ENCODE measurements at places on chromosomes 1 and 21.

GRCh38 chr1:20381045-20381641 is 90.5 kb downstream of the VWA5B1 start:
- no peak for DNase-seq

DNA sequence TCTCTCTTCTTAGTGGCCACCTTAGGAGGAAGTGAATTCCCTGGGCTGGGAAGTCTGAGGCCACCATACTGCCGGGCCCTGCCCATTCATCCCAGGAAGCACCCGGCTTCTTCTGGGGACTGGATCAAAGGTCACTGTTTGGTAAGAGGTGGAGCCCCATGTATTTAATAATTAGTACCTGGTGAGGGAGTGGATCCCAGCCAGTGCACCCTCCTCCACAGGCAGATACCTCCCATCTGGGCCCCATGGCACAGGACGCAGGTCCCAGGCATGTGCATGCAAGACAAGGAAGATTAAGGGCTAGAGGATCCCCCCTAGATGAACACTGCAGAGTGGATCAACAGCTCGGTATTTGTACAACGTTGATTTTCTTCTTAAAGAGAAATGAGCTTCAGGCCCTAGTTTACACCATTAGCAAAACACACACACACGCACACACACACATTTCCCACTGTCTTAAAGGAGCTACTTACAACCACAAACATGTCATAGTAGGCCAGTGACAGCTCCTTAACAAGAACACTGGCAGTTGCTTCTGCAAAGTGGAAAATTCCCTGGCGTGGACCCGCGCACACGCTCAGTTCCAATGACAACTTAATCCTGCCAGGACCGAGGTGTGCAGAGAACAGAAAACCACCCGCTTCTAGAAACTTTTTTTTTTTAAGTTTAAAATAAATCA is 90.7 kb downstream of the MRPL37 start:
- DNase-seq, result no peak

GRCh38 chr1:72623299-72623708 is 341.0 kb upstream of the NEGR1 start:
- DNase-seq, result peak; percentile 0

DNA sequence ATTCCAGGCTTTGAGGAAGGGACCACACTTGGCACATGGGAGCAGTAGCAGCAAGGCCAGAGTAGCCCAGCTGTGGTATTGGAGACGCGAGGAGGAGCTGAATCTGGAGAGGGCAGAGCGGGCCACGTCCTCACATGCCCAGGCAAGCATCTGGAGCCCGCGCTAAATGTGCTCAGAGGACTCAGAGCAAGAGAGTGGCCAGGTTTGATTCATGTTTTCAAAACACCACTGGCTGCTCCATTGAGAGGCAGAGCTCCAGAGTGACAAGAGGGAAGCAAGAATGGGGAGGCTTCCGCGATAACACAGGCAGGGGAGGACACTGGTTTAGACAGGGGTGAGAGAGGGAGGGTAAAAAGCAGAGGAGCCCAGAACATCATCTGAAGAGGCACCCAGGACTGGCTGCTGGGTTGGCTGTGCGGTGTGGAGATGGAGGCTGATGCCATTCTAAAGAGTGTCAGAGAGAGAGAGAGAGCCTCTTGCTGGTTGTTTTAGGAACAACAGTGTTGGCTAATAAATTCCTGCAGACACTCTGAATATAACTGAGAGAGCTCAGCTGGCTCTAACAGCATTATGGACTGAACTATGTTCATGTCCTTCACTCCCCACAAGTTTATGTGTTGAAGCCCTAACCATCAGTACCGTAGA is 32.3 kb downstream of the RCAN1 start:
- peak; percentile 37 for DNase-seq

DNA sequence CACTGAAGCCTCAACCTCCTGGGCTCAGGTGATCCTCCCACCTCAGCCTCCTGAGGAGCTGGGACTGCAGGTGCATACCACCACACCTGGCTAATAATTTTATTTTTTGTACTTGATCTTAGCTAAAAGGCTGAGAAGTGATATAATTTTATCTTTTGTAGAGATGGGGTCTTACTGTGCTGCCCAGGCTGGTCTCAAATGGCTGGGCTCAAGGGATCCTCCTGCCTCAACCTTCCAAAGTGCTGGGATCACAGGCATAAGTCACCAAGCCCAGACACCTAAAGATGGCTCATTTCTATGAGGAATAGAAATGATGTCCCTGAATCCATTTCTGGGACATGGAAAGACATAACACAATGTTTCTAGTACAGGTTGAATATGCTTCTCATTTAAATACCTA is 57.8 kb downstream of the TOMM20 start:
- DNase-seq, result no peak

DNA sequence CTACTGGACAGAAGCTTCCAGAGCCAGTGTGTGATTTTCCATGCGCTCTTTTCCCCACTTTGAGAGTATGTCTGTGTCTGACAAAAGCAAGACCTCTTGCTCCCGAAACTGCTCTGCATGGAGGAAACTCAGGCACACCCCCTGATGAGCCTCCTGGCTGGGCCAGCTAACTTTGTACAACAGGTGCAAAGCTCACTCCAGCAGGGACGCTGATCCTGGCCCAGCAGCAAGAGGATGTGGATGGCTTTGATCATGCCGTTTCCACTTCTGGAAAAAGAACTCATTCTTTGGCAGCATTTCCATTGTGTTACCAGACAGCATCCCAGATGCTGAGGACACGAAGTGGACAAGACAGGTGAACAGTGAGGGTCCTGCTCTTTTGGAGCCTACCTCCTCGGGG is 103.1 kb downstream of the TLR5 start:
- no peak for DNase-seq

DNA sequence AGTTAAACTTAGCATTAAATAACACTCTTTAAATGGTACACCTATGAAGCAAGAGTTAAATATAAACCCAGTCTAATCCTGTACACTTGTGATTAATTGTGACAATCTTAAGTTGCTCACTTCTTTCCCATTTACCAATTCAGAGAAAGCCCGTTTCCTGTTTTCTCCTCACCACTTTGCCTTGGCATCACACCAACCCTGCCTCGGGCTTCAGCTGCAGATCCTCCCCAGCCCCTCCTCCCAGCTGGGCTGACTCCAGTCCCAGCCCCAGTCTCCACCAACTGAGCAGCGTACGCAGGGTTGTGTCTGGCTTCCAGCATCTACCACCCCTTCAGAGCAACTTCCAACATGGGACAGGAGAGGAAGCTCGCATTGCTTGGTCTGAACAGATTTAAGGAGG is 4.1 kb downstream of the PYCR2 start:
- DNase-seq, result no peak

DNA sequence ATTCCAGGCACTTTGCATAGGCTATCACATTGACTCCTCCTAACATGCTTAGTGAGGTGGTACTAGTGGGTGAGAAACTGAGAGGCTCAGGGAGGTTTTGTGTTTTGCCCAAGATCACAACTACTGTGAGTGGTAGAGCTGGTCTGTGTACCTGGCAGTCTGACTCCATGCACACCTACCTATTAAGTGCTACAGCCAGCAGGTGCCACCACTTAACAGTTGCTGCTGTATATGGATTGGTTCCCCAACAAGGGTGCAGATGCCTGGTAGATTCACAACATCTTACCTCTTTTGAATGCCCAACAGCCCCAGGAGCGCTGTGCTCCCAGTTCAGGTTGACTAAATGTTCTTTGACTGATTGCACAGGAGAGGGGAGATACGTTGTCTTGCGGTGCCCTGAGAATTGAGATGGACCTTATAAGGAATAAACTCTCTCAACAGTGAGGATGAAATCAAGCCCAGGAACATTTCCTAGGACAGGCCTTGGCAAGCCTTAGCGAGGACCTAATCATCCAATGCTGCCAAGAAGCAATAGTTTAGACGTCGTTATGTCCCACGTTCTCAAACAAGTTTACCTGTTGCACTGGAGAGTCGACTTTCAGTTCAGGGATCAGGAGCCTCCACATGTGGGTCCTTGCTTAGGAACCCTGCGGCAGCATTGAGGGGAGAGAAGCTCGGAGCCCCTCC is 78.9 kb upstream of the F3 start:
- DNase-seq, result peak; percentile 39

DNA sequence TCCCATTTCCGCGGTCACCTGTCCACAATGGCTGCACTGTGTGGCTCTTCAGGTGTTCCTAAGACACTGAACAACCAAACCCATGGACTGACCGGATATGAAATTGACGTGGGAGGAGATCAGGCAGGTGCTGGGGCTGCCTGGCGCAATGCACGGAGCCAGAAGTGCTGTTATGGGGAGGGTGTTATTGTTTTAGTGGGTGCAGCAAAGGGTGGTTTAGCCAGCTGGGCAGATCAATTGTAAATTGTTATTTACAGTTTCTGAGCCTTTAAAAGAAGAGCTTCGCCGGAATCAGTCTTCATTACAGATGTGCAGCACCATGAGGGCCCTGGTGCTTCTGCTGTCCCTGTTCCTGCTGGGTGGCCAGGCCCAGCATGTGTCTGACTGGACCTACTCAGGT is at the start of gene CA6:
Gene CA6, plus strand, starts transcription at position 301 of the 400 bp plus-strand sequence. Its CDS starts 19 bp downstream, at position 320.
- no peak for DNase-seq

DNA sequence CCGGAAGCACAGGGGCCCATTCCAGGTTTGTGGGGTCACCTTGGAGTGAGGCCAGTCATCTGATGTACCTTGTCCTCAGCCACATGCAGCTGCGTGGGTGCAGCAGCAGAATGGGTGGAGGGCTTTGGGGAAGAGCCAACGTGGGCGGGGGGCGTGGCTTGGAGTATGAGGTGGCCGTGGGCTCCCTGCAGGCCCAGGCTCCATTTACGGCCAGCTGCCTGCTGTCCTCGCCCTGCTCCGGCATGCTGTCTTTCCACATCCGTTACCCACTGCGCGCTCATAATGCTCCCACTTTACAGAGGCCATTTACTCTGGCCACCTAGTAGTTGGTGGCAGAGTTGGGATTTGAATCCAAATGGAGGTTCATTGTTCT is 27.8 kb upstream of the TINAGL1 start:
- DNase-seq, result no peak

DNA sequence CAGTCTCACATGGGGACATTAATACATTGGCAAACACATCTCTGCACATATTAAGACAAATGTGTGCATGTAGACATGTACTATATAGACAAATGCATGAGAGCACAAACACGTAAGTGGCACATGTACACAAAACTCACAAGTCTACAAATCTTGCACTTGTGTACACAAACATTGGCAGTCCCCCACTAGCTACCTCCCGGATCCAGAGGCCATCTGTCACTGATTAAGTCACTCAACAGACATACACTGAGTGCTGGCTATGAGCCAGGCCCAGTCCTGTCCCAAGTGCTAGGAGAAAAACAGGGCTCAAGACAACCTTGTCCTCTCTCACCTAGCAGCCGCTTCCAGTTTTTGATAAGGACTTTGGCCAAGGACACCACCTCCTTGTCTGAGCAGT is 7.0 kb downstream of the TCEA3 start:
- DNase-seq, result no peak

- no peak for DNase-seq
Observed at GRCh38 chr1:18640228-18641004, 9.8 kb downstream of the PAX7 start.

GRCh38 chr1:196442366-196442765 is 165.9 kb downstream of the KCNT2 start:
- no peak for DNase-seq

- DNase-seq, result peak; percentile 31
Observed at GRCh38 chr1:18998016-18998724, 41.7 kb upstream of the IFFO2 start.

DNA sequence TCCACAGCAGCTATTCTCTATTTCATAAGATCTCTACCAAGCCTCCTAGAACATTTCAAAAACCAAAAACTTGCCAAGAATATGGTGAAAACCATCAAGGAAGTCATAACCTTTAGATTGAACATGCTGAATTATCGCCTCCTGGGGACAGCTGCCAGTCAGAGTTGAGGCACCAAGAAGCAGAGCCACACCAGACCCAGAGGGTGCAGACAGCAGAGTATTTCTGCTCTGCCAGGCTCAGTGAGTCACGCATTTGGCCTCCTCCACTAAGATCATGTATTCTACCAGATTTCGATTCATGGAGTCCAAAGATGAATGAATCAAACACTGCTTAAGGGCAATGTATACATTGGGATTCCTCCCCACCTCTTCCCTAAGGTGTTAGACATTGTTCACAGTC is 2.1 kb downstream of the F3 start:
- peak; percentile 94 for DNase-seq

DNA sequence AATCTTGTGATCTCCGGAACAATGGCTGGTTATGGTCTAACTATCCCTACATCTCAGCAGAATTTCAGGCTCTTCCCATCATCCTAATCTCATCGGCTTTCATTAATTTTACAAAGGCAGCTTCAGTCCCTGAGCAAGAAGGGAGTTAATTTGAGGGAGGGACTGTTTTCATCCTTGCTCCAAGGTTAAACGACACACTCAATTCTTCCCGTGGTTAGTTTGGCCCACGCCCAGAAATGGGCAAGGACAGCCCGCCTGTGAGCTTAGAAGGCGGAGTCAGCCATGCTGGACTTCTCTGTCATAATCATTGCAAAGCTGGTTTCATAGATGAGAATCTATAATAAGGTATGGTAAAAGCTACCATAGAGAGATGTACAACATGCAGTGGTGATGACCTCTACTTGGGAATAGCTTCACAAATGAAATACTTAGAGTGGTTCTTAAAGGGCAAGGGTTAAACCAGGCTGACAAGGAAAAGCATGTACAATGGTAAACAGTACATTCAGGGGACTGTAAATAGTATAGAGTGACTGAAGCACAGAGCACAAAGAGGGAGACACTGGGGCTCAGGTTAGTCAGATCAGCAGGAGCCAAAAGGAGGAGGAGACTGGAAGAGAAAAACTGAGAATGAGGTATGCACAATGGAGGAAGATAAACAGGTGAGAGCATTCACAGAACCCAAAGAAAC is 108.8 kb downstream of the SMYD3 start:
- DNase-seq, result no peak

GRCh38 chr1:154324241-154324640 is 1.1 kb upstream of the ATP8B2 start:
- DNase-seq, result no peak

- no peak for DNase-seq
Observed at GRCh38 chr1:204574865-204575163, 58.6 kb downstream of the MDM4 start.

GRCh38 chr1:52613636-52614373 is 11.6 kb downstream of the GPX7 start:
- DNase-seq, result no peak

DNA sequence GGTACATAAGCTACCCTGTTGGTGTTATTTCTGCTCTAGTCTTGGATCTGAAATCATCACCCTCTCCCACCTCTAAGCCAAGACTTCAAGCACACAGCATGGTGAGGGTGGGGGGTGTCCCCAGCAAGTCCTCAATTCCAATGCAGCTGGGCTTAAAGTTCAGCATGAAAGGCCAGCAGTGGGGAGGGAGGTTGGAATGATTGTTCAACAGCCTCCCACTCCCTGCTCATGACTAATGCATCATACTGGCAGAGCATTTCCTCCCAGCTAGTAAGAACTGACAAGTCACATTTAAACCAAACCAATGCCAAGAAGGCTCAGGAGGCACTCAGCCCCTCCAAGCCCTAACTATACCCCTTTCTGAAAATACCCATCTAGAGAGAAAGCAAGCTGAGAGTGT is 50.1 kb downstream of the TIAM1 start:
- peak; percentile 23 for DNase-seq

- DNase-seq, result no peak
Observed at GRCh38 chr1:6357243-6357936, 36.2 kb downstream of the ACOT7 start.

Data from PC-9 (cell line).